ENCODE measurements at places on chromosomes 5 and 9.

GRCh38 chr5:173228639-173229381, 6.2 kb downstream of the NKX2-5 start:
- DNase-seq: no peak

DNA sequence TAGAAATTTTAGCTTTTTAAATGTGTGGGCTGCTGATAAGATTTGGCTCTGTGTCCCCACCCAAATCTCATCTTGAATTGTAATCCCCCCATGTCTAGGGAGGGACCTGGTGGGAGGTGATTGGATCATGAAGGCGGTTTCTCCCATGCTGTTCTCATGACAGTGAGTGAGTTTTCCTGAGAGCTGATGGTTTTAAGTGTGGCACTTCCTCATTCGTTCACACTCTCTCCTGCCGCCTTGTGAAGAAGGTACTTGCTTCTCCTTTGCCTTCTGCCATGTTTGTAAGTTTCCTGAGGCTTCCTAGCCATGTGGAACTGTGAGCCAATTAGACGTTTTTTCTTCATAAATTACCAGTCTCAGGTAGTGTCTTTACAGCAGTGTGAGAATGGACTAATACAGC, 127.8 kb upstream of the MVB12B start:
- no peak for DNase-seq

DNA sequence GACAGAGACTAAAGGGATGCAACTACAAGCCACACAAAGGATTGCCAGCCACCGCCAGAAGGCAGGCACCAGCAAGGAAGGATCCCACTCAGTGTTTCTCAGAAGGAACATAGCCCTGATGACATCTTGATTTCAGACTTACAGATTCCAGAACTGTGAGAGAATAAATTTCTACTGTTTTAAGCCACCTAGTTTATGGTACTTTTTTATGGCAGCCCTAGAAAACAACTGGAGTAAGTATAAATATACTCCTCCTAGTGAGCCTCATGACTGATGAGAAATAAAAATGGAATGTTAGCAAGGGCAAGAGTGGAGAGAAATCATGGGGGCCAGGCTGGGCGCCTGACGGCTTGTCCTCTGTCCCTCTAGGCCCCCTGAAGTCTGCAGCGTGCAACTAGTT, 307.3 kb downstream of the PIK3R1 start:
- DNase-seq: no peak

- no peak for DNase-seq
Observed at GRCh38 chr5:14739538-14739937, 75.0 kb downstream of the OTULIN start.

DNA sequence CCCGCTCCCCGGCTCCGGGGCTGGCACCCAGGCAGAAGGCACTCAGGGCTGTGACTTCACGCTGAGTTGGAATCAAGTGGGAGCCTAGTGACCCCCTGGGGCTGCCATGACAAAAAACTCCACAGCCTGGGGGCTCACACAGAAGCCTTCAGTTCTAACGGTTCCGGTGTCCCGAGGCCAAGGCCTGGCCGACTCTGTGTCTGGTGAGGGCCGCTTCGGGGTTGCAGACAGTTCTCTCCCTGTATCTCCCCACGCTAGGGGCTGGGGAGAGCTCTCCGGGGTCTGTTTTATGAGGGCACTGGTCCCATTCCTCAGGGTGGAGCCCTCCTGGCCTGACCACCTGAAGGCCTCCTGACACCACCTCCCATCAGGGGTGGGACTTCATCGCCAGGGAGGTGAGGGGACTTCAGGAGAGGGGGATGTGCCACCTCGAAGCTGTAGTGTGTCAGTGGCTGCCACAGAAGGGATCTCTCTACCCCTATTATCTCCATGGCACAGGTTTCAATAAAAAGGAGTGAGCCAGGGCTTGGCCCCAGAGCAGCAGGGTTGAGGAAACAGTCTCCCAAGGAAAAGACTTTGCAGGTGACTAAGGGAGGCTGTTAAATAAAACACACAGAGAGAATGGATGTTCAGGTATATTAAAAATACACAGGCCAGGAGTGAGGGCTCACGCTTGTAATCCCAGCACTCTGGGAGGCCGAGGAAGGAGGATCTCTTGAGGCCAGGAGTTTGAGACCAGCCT, 1.5 kb upstream of the SLC6A3 start:
- no peak for DNase-seq

DNA sequence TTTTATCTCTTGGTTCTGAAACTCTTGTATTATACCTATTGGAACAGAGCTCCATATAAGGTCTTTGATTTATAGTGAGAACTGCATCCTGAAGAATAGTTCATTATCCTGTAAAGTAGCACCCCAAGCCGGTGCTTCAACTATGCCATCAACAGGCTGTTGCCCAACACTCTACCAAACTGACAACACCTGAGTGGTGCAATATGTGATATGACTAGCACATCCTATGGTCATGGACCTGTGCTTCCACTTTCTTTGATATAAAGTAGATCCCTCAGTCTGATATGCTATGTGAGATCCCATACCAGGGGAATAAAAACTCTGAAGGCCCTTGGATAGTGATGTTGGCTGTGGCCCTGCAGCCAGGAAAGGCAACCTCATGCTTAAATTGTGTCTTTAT, 15.8 kb downstream of the CSF2 start:
- DNase-seq: no peak

- DNase-seq: no peak
Observed at GRCh38 chr9:94952565-94953373, 226.3 kb downstream of the AOPEP start.

DNA sequence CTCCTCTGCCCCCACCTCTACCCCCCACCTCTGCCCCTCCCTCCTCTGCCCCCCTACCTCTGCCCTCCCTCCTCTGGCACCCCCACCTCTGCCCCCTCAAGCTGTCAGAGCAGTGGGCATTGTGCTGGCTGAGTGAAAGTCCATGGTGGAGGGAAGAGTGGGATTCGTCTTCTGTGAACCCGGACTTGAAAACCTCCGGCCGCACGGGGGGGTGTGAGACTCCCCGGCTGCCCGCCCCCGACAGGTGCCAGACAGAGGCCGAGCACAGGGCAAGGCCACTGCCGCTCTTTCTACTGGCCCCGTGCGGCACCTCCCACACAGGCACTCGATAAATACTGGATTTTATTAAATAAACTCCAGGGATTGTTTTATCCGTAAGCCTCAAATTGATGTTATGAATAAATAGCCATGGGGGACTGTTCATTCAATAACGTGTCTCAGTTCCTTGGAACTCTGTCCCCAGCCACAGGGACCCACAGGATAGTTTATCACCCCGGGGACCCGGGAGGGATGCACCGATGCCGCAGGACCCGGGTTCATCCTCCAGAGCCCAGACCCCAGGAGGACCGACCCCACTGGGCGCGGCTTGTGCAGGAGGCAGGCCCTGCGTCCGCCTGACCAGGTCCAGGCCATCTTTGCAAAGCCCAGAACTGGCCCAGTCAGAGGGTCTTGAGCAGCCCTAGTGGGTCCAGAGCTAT, 2.6 kb upstream of the QRFP start:
- no peak for DNase-seq
